Small intestine (tissue), 16 donors: ENCODE measurements at places on chromosomes 1 and 21.

- H3K27ac ChIP-seq, result no peak overlapping the region
- no peak overlapping the region for H3K4me3 ChIP-seq
- H3K27me3 ChIP-seq, result no peaks in the 10 kb centered on the region
- H3K4me1 ChIP-seq, result no peaks in the 10 kb centered on the region
Observed at GRCh38 chr1:61391730-61392129, 309.4 kb downstream of the NFIA start.

DNA sequence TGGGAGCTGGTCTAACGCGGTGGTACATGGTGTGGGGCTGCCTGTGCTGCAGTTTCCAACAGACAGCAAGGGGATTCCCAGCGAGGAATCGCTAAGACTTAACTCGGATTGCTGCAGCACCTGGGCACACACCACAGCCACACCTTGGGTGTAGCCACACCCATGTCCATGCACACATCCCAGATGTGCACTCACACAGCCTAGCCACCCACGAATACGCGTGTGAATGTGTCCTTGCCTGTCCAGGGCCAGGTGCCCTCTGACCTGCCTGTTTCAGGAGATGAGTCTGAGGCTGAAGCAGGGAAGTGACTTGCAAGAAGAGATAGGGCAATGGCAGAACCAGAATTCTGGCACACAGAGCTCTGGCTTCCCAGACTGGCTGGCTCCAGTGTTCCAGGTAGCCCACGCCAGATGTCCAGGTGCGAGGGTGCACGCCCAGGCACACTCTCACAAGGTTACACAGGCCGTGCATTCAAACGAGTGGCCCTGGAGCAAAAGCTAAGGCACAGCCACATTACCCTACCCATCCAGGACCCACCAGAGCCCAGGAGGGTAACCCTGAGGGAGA, 272.7 kb downstream of the TRABD2B start:
- H3K27me3 ChIP-seq, result peaks cover 3% of the 10 kb centered on the region
- peak; percentile 58 for DNase-seq
- H3K36me3 ChIP-seq, result no peaks in the 10 kb centered on the region

DNA sequence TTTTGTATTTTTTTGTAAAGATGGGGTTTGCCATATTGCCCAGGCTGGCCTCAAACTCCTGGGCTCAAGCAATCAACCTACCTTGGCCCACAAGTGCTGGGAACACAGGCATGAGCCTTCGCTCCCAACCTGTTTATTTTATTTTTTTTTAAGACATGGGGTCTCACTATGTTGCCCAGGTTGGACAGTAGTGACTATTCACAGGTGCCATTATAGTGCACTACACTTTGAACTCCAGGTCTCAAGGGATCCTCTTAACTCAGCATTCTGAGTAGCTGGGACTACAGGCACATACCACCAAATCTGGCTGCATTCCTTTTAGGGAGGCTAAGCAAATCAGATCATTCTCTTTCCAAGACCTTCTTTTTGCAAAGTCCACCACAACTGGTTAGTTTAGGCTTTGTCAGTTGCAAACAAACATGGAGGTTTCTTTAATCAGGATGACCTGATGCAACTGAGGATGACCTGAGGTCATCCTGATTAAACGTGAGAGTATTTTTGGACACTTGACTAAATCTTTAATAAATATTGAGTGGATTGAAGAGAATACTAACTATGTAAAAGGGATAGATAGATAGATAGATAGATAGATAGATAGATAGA, 30.0 kb upstream of the RALGPS2 start:
- no peaks in the 10 kb centered on the region for H3K36me3 ChIP-seq
- no peaks in the 10 kb centered on the region for H3K27me3 ChIP-seq
- H3K27ac ChIP-seq, result no peak overlapping the region
- no peaks in the 10 kb centered on the region for H3K4me1 ChIP-seq

DNA sequence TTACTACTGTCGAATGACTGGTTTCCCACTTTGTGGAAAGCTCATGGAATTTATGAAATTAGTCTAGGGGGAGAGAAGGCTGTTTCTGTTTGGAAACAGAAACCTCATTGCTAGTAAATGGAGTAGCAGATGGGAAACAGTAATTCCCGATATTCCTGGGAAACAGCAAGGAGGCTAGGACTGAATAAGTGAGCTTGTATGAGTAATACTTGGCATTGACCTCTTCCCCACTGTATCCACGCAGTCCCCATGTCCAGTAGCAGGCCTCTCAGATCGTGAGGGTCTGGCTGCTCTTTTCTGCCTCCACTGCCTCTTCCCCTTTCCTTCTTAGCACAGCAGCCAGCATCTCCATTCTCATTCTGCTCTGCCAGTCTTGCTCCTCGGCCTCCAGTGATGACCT, 75.5 kb downstream of the PRDM2 start:
- H3K4me1 ChIP-seq, result no peaks in the 10 kb centered on the region
- no peak overlapping the region for H3K4me3 ChIP-seq
- peaks cover 26% of the 10 kb centered on the region for H3K36me3 ChIP-seq
- DNase-seq, result no peak
- no peak overlapping the region for H3K27ac ChIP-seq
